ENCODE measurements at places on chromosomes 11 and 22. TPM values are rescaled to one million over a fixed set of nuclear protein-coding genes. Genes with fewer than 3 reads are reported as not detected.

HEPHL1 gene
- not detected for polyA plus RNA-seq

FGF19 gene
- not detected for polyA plus RNA-seq

SLC1A2 gene
- 0.25 TPM for polyA plus RNA-seq

PIK3IP1 gene
- polyA plus RNA-seq: 418 TPM

SERPINH1 gene
- 7.1 TPM for polyA plus RNA-seq

PRODH gene
- not detected for polyA plus RNA-seq

CDCA5 gene
- 0.41 TPM for polyA plus RNA-seq

SERPING1 gene
- polyA plus RNA-seq: not detected

C11orf97 gene
- not detected for polyA plus RNA-seq

SLC17A6 gene
- not detected for polyA plus RNA-seq

UBQLNL gene
- not detected for polyA plus RNA-seq

FZD4 gene
- not detected for polyA plus RNA-seq

SCGB2A2 gene
- not detected for polyA plus RNA-seq

PKDREJ gene
- not detected for polyA plus RNA-seq

CTSF gene
- 13.3 TPM for polyA plus RNA-seq

RFPL1 gene
- polyA plus RNA-seq: not detected

MYEOV gene
- not detected for polyA plus RNA-seq

MGAT3 gene
- not detected for polyA plus RNA-seq
